ENCODE measurements at places on chromosomes 13 and 19.
A peak's percentile ranks its signal among the peaks of the same experiment; 100 is the strongest.

GRCh38 chr19:4139614-4140236 is 13.7 kb upstream of the CREB3L3 start:
- peak; percentile 13 for DNase-seq

GRCh38 chr19:37953171-37953917 is 46.3 kb downstream of the SIPA1L3 start:
- DNase-seq, result no peak

DNA sequence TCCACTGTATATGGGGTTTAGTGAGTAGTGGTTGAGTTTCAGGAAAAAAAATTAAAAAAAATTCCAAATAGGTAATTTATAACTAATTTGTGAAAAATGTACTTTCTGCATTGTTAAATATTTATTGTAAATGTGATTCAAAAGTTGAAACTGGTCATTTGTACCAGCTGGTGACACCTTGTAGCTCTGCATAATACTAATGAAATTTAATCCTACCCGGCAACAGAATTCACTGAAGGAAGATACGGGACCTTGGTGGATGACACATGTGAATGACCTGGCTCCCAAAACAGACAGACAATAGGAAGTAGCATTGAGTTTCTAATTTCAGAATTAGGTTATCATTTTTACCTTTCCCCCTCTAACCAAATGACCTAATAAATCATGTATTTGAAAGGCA is 73.8 kb downstream of the SLITRK6 start:
- no peak for DNase-seq

DNA sequence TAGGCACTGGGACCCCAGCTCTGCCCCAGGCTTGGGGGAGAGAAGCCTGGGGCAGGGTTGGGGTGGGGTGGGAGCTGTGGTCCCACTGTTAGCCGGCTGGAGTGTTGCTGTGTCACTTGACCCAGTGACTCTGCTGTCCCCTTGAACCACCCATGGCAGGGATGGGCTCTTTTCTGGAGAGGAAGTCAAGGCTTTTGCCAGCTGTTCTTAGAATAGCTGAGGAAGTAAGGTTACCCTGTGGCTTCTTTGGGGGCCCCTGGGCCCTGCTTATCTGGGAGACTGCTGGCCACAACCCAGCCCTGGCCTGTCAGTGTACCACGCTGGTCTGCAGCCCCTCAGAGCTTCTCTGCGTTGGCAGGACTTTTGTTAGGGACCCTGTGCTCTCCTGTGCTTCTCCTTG is 9.1 kb downstream of the PNPLA6 start:
- DNase-seq, result no peak

DNA sequence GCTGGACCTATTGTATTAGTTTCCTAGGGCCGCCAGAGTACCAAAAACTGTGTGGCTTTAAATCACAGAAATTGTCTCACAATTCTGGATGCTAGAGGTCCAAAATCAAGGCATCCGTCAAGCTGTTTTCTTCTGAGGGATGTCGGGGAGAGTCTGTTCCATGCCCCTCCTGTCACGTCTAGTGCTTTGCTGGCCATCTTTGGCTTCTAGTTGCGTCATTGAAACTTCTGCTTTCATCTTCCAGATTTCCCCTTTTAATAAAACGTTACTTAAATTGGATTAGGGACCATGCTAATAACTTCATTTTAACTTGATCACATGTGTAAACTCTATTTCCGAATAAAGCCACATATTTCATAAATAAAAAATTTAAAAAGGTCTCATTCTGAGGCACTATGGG is 47.5 kb downstream of the TRPM4 start:
- no peak for DNase-seq

DNA sequence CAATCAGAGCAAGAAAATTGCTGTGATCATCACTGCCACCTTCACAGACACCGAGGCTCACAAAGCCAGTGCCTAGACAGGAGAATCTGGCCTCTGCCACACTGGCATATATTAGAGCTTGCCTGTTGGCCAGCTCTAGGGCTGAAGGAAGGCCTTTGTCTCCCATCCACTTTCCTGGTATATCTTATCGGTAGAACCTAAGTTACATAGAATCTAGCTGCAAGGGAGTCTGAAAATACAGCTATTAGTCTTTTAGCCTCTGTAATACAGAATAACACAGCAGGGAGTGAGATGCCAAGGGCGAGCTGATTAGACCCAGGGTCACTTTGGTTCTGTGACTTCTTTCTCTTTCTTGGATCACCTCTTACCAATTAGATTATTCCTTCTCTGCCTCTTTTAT is 154.9 kb upstream of the KL start:
- DNase-seq, result no peak

DNA sequence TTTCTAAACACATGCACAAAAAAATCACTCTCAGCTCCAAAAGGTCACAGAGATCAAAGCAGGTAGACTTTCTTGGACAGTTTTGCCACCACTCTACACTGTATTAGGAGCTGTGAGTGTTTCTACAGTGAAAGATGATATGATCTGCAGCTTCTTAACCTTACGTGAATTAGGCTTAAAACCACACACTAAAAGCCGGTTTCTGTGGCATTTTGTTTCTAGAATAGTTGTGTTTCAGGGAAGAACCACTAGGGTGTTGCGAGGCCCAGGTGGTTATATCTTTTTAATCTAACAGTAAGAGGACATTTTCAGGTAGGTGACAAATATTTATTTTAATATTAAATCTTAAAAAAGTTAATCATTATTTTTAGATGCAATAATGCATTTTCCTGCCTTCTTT is 216.4 kb downstream of the KLF5 start:
- no peak for DNase-seq

- no peak for DNase-seq
Measured at GRCh38 chr19:18259893-18260292, 14.4 kb downstream of the IQCN start.

DNA sequence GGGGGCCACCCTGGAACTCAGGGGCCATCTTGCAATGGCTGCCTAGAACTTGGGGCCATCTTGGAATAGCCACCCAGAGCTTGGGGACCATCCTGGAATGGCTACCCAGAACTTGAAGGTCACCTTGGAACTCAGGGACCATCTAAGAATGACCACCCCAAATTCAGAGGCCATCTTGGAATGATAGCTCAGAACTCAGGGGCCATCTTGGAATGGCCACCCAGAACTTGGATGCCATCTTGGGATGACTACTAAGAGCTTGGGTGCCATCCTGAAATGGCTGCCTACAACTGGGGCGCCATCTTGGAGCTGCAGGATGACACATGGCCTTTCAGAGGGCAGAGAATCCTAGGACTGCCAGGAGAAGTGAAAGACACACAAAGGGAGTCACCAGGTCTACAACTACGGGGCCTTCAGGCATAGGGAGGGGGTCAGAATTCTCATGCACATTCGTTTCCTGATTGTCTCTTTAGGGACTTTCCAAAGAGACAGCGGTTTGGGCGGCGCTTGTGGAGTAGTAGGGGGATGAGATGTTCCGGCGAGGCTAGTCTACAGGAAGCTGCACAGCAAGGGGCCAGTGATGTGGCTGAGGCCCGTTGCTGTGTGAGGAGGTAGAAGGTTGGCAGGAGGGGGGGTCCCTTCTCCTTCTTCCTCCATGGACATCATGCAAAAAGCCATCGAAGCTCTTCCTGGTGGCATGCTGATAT is 125.0 kb downstream of the IER2 start:
- DNase-seq, result no peak

GRCh38 chr13:74560325-74560724 is 426.1 kb upstream of the KLF12 start:
- no peak for DNase-seq

GRCh38 chr13:31627097-31627845 is 112.1 kb upstream of the RXFP2 start:
- no peak for DNase-seq

- no peak for DNase-seq
Measured at GRCh38 chr19:31572102-31572975, 223.1 kb upstream of the TSHZ3 start.

- DNase-seq, result no peak
Measured at GRCh38 chr13:110643324-110643723, 28.0 kb downstream of the NAXD start.

DNA sequence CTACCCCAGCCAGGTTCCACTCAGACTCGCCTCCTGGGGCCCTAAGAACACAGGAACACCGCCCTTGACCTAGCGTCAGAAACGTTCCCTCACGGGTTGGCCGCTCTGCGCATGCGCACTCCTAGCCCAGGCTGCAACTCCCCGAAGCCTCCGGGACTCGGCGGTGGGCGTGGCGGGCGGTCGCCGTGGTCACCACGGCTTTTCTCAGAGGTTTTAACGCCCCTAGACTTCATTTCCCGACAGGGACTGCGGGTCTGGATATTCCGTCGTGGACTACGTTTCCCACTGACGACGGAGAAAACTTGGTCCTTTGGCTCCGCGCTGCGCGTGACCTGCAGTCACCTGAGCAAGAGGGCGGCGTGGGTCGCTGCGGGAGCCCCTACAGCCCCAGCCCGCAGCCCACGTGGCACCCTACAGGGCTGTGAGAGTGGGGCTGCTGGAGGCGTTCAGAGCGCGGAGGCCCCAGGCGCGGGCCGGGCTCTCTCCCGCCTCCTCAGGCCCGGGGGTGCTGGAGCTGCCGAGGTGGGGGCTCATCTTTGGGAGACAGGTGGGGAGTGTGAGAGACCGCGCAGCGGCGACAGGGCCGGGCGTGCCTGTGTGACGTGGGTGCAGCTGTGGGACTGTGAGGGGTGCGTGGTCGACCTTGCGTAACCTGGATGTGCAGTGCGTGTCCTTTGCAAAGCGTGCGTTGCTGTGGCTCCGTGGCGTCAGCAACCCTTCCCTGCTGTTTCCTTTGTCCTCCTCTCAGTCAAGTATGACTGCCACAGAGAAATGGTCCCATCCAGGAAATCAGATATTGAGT is 38.0 kb upstream of the ZNF573 start:
- DNase-seq, result peak; percentile 20

GRCh38 chr19:33403221-33403972 is 29.9 kb downstream of the CEBPG start:
- no peak for DNase-seq

DNA sequence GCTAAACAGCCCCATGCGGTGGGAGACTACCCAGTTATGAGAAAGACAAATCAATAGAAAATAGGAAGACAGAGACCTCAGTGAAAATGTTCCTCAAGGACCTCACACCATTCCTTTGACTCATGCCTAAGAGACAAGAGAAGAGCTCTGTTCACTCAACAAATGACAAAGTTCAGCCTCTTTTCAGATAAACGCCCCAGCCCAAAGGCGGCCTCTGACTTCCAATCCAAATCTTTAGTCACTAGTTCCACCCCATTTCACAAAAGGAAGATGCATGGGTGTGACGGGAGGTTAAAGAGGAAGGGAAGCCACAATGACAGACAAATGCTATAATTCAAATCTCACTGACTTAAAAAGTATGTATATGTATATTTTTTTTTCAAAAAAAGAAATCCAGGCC is 8.1 kb downstream of the CARS2 start:
- DNase-seq, result no peak

DNA sequence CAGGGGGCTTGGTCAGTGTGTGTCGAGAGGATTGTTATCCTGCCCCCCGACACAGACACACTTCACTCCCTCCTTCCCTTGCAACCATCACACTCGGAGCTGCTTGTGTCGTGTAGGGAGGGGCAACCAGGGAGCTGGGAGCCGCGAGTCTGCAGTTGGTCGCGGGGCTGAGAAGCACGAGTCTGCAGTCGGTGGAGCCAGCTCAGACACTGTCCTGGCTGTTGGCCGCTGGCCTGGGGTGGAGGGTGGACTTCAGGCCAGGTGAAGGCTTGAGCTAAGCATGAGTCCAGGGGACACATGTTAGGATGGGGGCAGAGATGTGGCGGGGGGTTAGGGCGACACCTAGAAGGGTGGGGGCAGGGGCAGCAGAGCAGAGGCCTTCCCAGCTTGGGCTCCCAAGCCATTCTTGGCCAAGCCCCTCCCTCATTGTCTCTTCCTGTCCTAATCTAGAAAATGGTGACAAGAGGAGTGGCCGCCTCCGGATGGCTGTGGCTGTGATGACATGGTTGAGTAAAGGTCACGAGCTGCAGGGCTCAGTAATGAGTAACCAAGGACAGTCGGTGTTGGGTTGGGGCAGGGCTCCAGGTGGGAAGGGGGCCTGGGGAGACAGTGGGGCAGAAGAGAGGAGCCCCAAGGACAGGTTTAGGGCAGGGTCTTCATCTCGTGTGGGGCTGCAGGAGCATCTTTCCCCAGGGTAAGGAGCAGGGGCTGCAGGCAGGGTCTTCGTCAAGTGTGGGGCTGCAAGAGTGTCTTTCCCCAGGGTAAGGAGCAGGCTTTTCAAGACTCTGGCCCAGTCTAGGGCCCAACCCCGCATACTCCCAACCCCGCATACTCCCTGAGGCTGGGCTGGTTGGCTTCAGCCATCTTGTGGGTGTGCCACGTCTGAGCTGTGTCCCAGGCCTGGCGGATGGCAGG is 8.6 kb downstream of the PPP5C start:
- no peak for DNase-seq

Data from cerebellar nuclear complex (tissue), 1 donor.